ENCODE measurements at places on chromosomes 12 and 14.

DNA sequence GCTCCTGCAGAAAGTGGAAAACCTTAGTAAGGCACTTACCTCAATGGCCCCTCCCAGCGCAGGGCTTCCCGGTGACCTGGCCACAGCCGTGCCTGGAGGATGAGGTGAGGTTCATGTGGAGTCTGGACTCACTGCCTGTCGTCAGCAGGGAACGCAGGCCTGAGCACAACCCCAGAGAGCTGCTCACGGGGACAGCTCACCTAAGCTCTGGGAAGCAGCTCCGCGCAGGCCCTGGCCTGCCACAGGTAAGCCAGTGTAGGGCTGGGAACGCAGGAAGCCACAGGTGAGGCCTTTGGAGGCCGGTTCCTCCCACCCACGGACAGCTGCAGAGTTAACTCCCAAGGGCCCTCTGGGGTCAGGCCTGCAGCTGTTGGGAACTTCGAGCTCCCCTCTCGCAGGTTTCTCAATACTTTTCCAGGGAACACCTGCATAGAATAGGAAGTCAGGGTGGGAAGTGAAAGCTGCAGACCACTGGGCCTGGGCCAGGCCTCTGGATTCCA is 32.7 kb downstream of the ANAPC7 start:
- no peak for DNase-seq

DNA sequence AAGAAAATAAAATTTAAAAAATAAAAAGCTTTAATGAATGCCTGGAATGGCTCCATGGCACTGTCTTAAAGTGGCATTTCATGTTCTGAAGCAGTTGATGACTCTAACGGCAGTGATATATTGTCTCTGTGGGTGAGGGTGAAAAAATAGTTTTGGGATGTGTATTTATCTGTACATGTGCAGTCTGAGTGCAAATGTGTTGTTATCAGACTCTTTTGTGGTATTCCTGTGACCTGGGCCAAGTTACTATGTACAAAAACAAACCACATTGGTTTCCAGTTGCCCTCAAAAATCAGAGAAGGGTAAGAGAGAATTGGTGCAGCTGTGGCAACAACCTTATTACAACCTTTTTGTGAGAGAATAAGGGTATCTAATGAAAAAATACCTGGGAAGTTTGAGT is 81.7 kb upstream of the CCDC91 start:
- DNase-seq = no peak

DNA sequence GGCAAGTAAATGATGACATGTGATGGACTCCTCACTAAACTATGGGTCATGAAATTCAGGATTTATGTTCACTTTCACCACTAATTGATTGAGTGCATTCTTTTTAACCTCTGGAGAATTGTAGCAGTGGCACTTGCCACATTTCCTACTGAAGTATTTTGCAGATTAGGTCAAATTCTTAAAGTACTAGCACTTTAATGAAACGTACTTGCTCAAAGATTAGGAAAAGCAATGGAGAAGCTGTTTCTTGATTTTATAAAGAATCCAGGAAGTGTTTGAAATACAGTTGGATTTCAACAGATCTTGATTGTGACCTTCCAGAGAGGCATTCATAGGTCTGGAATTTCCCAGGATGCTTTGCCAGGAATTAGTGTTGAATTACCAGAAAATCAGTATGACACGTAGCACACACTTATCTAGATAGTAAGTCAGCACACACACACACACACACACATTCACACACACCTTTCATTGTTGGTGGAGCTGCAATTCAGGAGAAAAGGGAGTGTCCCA is 162.6 kb downstream of the MYRFL start:
- DNase-seq = no peak

DNA sequence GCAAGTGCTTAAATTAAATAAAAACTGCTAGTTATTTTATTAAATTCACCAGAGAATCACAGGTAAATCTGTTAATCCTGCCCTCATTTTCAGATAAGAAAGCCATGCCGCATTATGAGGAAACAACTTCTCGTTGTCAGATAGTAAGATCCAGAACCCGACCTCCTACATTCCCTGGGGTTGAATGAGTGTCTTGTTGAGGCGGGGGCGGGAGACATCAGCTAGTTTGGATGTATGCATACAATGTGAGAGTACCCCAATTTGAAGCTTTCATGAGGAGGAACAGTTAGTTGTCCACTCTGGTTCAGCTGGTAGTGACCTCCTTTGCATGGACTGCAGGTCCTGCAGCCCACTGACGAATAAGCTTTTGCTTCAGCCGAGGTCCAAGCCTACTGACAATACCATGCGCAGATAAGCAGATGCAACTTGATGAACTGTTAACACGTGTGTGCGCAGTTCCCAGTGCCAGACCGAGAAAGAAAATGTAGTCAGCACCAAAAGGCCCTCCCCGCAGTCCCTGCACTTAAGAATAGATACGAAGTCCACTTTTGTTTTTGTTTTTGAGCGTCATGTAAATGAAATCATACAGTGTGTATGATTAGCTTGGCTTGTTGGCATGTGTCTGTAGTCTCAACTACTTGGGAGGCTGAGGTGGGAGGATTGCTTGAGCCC is 34.9 kb downstream of the EVL start:
- DNase-seq = no peak

- DNase-seq = no peak
Measured at GRCh38 chr14:62062645-62063044, 300.4 kb downstream of the SNAPC1 start.

- DNase-seq = no peak
Measured at GRCh38 chr12:93322784-93323183, 54.9 kb upstream of the NUDT4 start.

GRCh38 chr14:77615361-77616132 is 890 bp downstream of the SPTLC2 start:
- no peak for DNase-seq

- no peak for DNase-seq
Measured at GRCh38 chr12:68420225-68421010, 88.3 kb upstream of the MDM1 start.

GRCh38 chr14:63752449-63753169 is 24.7 kb upstream of the SGPP1 start:
- DNase-seq = no peak

- DNase-seq = peak; percentile 4
Measured at GRCh38 chr14:22842211-22843122, 6.1 kb downstream of the MMP14 start.

- DNase-seq = peak; percentile 78
Measured at GRCh38 chr12:46269429-46270241, 792 bp upstream of the SLC38A1 start.

DNA sequence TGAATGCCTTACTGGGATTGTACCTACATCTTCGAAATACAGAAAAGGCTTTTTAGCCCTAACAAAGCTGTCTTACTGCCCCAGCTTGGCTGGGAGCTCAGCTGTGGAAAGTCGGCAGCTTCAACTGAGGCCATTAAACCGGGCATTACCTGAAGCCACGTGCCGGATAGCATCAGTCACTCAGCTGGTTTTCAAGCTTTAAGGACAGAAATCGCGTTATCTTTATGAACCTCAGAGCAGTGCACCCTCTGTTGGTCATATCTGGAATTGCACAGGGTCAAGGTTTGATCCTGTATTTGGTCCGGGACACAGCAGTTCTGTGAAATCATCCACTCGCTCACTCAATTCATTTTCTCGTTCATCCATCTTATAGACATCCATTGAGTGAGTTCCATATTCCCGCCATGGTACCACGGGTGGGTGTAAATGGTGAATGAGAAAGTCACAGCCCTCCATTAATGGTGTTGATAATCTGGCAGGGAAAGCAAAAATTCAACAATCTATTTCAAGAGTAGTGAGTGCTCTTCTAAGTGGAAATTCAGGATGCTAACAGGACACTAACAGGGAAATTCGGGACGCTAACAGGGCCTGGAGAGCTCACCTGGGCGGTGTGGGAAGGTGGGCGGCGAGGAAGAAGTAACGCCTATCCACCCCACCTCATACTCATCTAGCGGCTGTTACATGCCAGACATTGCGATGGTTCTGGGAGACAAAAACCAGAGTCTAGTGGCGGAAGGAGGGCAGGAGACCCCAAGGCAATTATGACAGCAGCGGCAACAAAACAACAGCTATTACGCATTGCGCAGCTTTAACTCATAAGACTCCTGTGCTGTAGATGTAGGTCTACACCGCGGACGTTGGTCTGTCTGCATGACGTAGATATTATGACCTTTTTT is 60.6 kb upstream of the TCL1A start:
- DNase-seq = peak; percentile 78

GRCh38 chr12:124861898-124862676 is 1.6 kb downstream of the SCARB1 start:
- peak; percentile 60 for DNase-seq

GRCh38 chr14:72701237-72701565 is 192.7 kb downstream of the DPF3 start:
- DNase-seq = no peak

DNA sequence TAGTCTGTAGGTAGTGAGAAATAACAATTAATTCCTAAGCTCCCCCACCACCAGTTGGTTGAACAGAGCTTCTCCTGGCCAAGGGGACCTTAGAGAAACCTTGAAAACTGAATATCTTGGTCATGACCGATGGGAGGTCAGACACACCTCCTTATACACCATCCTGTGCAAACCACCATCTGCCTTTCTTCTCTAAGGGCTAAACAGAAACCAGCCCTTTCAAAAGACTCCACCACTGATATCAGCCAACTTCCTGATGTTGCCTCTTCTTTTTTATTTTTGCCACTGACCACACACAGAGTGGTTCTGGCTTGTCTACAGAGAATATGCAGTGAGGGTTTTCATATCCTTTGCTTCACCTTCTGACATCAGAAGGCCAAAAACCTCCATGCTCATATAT is 977.7 kb upstream of the SEL1L start:
- no peak for DNase-seq

- DNase-seq = no peak
Measured at GRCh38 chr14:91231446-91231845, 13.1 kb downstream of the GPR68 start.

DNA sequence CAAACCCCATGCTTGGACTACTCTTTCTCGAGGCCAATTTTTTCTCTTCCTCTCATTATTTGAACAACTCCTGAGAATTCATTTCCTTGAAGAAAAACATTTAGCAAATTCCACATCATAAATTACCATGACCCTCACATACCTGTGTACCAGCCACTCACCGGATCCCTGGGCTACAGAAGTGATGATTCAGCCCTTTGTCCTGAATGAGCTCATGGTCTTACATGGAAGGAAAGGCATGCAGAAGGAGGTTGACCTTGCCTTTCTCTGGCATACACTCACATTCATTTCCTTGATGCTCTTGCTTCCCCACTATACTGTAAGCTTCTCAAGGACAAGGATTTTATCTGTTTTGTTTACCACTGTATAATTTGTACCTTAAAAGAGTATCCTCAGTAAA is 191.5 kb downstream of the SLC5A8 start:
- no peak for DNase-seq

DNA sequence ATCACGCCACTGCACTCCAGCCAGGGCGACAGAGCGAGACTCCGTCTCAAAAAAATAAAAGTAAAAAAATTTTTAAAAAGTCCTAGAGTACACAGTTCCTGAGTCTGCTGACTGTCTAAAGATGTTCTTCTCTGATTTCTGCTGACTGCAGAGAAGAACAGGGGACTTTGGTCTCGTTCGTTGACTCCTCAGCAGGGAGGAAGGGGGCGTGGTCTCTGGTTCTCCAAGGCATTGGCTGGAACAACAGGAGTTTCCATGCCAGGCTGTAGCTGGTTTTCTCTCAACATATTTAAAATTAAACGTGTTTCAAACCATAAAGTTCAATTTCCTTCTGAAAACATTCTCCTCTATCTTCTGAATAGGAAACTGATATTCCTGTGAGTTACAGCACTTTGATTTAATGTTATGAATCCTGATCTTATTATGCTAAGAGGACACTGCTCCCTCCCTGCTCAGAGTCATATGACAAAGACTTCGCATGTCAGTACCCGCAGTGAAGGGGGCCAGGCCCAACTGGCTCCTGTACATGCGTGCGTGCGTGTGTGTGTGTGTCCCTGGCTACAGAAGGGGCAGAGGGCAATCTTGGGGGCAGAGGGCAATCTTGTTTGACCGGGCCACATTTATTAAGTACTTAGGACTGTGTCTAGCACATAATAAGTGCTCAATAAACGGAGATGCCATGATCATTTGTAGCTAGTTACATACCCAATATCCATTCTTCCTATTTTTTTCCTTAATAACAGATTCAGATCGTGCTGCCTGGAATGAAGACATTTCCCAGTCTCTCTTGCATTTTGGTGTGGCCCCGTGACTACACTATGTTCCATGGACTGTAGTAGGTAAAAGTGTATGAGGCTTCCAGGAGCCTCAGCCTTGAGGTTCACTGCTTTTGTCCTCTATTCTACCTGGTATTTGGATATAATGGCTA is 16.5 kb upstream of the HNF1A start:
- DNase-seq = no peak

DNA sequence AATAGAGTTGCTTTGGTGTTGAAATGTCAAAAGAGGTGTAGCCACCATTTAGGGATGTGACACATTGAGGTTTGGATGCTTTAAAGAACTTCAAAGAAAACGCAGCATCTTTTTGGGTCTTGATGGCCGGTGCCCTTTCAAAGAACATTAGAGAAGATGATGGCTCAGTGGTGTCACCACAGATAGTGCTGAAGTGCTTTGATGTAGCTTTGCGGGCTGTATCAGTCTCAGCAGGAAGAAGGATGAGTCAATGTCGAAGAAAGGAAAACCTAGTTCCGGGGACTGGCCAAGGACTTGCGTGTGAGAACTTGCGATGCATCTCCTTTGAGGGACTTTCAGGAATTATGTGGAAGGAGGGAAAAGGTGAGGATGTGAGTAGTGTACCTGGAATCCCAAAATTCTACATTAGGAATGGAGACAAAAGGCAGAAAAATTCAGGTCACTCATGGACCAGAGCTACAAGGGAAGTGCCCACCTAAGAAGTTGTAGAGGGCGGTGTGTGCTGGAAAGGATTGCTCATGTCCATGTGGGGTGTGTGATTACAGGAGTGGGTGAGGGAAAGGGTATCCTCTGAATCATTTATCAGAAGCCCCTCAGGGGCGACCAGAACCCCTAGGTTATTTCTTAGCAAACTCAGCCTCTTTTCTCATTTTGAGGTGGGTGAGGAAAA is 39.7 kb upstream of the GZMB start:
- no peak for DNase-seq

GRCh38 chr14:61719344-61720293 is 24.3 kb downstream of the HIF1A start:
- DNase-seq = no peak

GRCh38 chr12:11577658-11578260 is 71.7 kb upstream of the ETV6 start:
- no peak for DNase-seq

GRCh38 chr12:7450667-7451066 is 6.7 kb upstream of the CD163L1 start:
- no peak for DNase-seq

Measured in GM13977 (cell line).